ENCODE measurements at places on chromosomes 7 and 10.

- no peaks in the 10 kb centered on the region for H3K4me1 ChIP-seq
- no peaks in the 10 kb centered on the region for H3K27me3 ChIP-seq
- no peak overlapping the region for H3K4me3 ChIP-seq
- no peak for DNase-seq
- H3K27ac ChIP-seq = no peak overlapping the region
These were observed 12.9 kb upstream of the GRID2IP start for GRCh38 chr7:6563936-6564770.

- no peaks in the 10 kb centered on the region for H3K27me3 ChIP-seq
- H3K27ac ChIP-seq = no peak overlapping the region
- H3K4me1 ChIP-seq = peaks cover 4% of the 10 kb centered on the region
- DNase-seq = no peak
- H3K4me3 ChIP-seq = no peak overlapping the region
These were observed 36.2 kb downstream of the VIPR2 start for GRCh38 chr7:159108491-159108890.

DNA sequence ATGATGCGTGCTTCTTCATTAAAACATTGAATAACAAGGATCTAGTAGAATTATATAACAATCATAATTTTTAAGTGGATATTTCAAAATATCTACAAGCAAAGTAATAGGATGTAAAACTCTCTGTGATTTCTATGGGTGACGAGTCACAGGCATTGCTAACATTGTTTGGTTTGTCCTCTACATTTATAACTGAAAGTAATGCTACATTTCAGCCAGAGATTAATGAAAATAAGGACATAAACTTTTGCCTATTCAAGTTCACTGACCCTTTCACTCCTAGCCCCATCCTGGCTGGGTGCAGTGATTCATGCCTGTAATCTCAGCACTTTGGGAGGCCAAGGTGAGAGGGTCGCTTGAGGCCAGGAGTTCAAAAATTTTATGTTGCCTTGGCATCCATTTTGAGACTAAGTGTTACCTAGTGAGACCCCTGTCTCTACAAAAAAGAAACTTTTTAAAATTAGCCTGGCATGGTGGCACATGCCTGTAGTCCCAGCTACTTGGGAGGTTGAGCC lies 38.4 kb upstream of the HSPA12A start:
- H3K4me1 ChIP-seq = no peaks in the 10 kb centered on the region
- no peak overlapping the region for H3K4me3 ChIP-seq
- no peak overlapping the region for H3K27ac ChIP-seq
- H3K36me3 ChIP-seq = no peaks in the 10 kb centered on the region
- no peak for DNase-seq

DNA sequence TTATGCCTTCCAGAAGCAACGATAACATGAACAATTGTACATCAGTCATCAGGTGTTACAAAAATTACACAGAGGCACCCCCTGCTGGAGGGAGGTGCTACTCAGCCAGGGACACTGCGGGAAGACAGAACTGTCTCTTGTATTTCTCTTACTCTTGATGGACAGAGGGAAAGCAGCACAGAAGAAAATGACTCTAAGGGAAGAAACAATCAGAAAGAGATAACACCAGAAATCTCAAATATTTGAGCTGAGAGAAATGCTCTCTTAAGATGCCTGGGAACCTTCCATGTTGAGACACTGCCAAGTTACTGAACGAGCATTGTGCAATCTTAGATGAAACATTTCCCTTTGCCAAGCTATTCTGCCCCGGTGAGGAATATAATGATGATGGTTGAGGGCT lies 227.6 kb upstream of the NPSR1 start:
- H3K4me1 ChIP-seq = no peaks in the 10 kb centered on the region
- no peak for DNase-seq
- H3K36me3 ChIP-seq = no peaks in the 10 kb centered on the region
- H3K4me3 ChIP-seq = no peak overlapping the region

GRCh38 chr7:155435110-155435509 lies 22.8 kb upstream of the EN2 start:
- no peak for DNase-seq
- H3K36me3 ChIP-seq = no peaks in the 10 kb centered on the region
- no peak overlapping the region for H3K4me3 ChIP-seq
- no peak overlapping the region for H3K27ac ChIP-seq
- H3K27me3 ChIP-seq = no peaks in the 10 kb centered on the region
- no peaks in the 10 kb centered on the region for H3K4me1 ChIP-seq

GRCh38 chr7:42350801-42351200 lies 113.8 kb upstream of the GLI3 start:
- DNase-seq = no peak
- no peaks in the 10 kb centered on the region for H3K4me1 ChIP-seq
- no peak overlapping the region for H3K4me3 ChIP-seq
- no peaks in the 10 kb centered on the region for H3K27me3 ChIP-seq
- H3K27ac ChIP-seq = no peak overlapping the region
- H3K36me3 ChIP-seq = no peaks in the 10 kb centered on the region

GRCh38 chr7:79434867-79435266 lies 18.6 kb downstream of the MAGI2 start:
- H3K36me3 ChIP-seq = no peaks in the 10 kb centered on the region
- H3K4me3 ChIP-seq = no peak overlapping the region
- no peak for DNase-seq
- H3K4me1 ChIP-seq = no peaks in the 10 kb centered on the region
- H3K27me3 ChIP-seq = no peaks in the 10 kb centered on the region

GRCh38 chr7:79790656-79791262 lies 337.3 kb upstream of the MAGI2 start:
- H3K4me3 ChIP-seq = no peak overlapping the region
- no peaks in the 10 kb centered on the region for H3K36me3 ChIP-seq
- no peak overlapping the region for H3K27ac ChIP-seq
- H3K27me3 ChIP-seq = no peaks in the 10 kb centered on the region
- no peak for DNase-seq
- H3K4me1 ChIP-seq = no peaks in the 10 kb centered on the region

GRCh38 chr7:80686576-80686975 lies 48.1 kb downstream of the CD36 start:
- no peak for DNase-seq
- H3K27ac ChIP-seq = no peak overlapping the region
- no peaks in the 10 kb centered on the region for H3K27me3 ChIP-seq
- H3K4me3 ChIP-seq = no peak overlapping the region
- no peaks in the 10 kb centered on the region for H3K4me1 ChIP-seq

DNA sequence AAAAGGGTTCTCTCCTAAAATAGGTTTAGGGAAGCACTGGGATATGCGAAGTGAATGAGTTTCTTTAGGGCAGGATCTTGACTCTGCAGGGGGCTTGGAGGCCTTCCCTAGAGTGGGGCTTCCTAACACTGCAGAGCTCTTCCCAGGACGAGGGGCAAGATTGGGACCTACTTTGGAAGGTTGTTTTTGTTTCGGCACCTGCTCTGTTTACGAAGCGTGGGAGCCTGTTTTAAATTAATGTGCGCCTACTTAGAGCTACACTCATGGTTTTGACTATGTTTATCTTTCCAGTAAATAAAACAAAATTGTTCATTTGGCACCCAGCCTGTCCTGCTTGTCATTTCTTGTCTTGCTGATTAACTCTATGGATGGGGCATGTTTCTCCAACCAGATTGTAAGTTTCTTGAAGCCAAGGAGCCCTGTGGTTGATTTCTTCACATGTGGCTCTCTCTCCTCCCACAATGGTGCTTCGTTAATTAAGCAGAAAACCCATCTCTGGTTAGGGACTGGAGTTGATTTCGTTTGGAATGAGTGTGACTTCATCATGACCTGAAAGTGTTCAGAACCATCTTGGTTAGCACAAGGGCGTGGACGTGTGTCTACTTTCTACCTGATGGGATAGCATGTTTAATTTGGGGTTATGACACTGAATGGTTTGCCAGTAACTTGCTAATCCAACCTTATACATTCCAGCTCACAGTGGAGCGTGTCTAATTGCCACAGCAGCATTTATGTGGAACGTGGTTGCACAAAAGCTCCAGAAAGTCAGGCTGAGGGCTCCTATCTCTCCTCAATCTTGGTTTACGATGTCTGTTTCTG lies 98.1 kb downstream of the TCF7L2 start:
- DNase-seq = no peak
- H3K4me1 ChIP-seq = peaks cover 6% of the 10 kb centered on the region
- no peaks in the 10 kb centered on the region for H3K27me3 ChIP-seq
- no peaks in the 10 kb centered on the region for H3K36me3 ChIP-seq
- no peak overlapping the region for H3K27ac ChIP-seq

- H3K27ac ChIP-seq = no peak overlapping the region
- no peak overlapping the region for H3K4me3 ChIP-seq
- no peaks in the 10 kb centered on the region for H3K4me1 ChIP-seq
- H3K27me3 ChIP-seq = no peaks in the 10 kb centered on the region
- no peaks in the 10 kb centered on the region for H3K36me3 ChIP-seq
These were observed 161.7 kb upstream of the SEMA3C start for GRCh38 chr7:81080553-81080952.

GRCh38 chr7:33874943-33875342 lies 30.4 kb upstream of the BMPER start:
- no peaks in the 10 kb centered on the region for H3K36me3 ChIP-seq
- no peak overlapping the region for H3K4me3 ChIP-seq
- H3K4me1 ChIP-seq = no peaks in the 10 kb centered on the region

GRCh38 chr7:134504660-134505164 lies 22.7 kb upstream of the AKR1B10 start:
- no peak overlapping the region for H3K4me3 ChIP-seq
- no peaks in the 10 kb centered on the region for H3K27me3 ChIP-seq
- DNase-seq = no peak
- H3K27ac ChIP-seq = no peak overlapping the region
- no peaks in the 10 kb centered on the region for H3K4me1 ChIP-seq

DNA sequence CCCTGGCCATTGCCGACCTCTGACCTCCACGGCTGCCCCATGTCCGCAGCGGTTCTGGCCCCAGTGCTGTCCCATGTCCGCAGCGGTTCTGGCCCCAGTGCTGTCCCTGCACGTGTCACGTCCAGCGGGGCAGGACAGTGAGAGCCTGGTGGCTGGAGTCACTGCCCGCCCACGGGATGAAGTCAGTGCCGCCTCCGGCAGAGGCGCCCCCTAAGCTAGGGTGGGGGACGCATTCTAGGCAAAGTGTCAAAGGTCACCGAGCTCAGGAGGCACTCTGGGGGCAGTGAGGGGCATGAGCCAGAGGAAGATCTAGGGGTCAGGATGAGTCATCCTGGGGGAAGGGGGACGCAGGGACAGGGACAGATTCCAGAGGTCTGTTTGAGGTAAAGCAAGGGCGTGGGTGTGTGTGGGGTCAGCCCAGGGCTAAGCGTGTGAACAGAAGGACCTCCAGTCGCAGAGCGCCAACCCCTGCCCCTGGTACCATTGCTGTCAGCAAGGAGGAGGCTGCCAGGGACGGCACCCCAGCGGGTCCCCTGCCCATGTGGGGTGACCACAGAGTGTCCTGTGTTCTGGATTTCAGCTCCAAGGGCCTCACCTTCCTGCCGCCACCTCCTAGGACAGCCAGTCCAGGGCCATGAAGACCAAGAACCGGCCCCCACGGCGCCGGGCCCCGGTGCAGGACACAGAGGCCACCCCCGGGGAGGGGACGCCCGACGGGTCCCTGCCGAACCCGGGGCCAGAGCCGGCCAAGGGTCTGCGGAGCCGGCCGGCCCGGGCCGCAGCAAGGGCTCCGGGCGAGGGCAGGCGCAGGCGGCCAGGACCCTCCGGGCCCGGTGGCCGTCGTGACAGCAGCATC lies 665 bp downstream of the BHLHA15 start:
- DNase-seq = no peak
- peaks cover 4% of the 10 kb centered on the region for H3K36me3 ChIP-seq
- H3K4me1 ChIP-seq = peaks cover 10% of the 10 kb centered on the region
- no peak overlapping the region for H3K27ac ChIP-seq

- no peaks in the 10 kb centered on the region for H3K27me3 ChIP-seq
- DNase-seq = no peak
- H3K36me3 ChIP-seq = peaks cover 23% of the 10 kb centered on the region
- no peak overlapping the region for H3K4me3 ChIP-seq
- no peaks in the 10 kb centered on the region for H3K4me1 ChIP-seq
These were observed 15.2 kb downstream of the YKT6 start for GRCh38 chr7:44216019-44216418.

GRCh38 chr7:108135446-108136190 lies 5.5 kb upstream of the LAMB4 start:
- no peaks in the 10 kb centered on the region for H3K36me3 ChIP-seq
- H3K4me3 ChIP-seq = no peak overlapping the region
- H3K27ac ChIP-seq = peak overlapping the region; percentile 53
- H3K27me3 ChIP-seq = no peaks in the 10 kb centered on the region
- no peak for DNase-seq
- peaks cover 18% of the 10 kb centered on the region for H3K4me1 ChIP-seq

DNA sequence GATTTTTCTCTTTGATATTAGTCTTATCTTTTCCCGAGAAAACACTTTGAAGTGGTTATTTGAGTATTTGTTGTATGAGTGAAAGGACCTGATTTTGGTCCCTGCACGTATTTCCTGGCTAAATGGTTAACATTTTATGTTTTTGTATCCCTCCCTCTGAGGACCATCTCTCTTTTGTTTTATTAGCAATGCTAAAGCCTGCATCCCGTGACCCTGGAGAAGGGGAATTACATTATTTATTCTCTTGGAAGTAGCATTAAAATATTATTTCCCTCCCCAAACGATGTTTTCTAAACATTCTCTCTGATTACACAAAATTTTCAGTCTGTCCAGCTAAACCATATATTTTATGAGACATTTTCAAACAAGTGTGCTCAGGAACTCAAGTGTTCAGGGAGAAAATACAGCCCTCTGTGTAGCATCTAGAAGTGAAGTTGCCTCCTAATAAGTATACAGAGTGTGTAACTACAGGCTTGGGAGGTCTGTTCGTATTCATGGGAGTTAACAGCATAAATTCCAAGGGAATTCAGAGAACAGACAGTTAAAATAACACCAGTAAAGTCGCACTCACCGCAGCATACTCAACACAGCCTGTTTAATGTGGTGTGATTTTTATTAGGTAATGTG lies 163.8 kb upstream of the NPVF start:
- no peak overlapping the region for H3K4me3 ChIP-seq
- no peaks in the 10 kb centered on the region for H3K36me3 ChIP-seq
- no peak overlapping the region for H3K27ac ChIP-seq
- no peaks in the 10 kb centered on the region for H3K27me3 ChIP-seq
- no peaks in the 10 kb centered on the region for H3K4me1 ChIP-seq

DNA sequence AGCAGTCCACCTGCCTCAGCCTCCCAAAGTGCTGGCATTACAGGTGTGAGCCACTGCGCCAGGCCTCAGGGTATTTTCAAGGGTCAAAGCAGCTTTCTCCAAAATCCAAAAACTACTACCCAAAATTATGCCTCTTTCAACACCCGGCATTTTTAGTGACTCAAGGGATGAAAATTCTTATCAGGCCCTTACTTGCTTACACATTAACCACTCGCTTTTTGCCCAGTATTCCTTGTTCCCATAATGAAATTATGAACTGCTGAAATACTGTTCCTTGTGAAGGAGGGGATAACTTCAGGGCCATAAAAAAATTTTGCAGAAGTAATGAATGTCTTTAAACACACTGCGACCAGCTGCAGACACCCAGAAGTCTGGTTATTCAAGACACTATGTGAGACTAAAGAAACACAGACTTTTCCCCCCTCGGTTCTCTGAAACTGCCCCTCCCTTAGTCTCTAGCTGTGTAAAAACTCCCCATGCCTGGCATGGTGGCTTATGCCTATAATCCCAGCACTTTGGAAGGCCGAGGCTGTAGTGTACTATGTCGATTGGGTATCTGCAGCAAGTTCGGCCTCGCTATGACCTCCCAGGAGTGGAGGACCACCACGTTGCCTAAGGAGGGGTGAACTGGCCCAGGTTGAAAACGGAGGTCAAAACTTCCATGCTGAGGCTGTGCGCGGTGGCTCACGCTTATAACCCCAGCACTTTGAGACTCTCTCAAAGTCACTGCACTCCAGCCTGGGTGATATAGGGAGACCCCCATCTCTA lies 12.0 kb downstream of the FXYD4 start:
- no peak for DNase-seq
- peaks cover 38% of the 10 kb centered on the region for H3K36me3 ChIP-seq
- H3K4me3 ChIP-seq = no peak overlapping the region
- no peak overlapping the region for H3K27ac ChIP-seq
